ENCODE measurements at places on chromosomes 12 and 14.

- no peak for DNase-seq
Observed at GRCh38 chr12:12247584-12247983, 19.3 kb downstream of the LRP6 start.

DNA sequence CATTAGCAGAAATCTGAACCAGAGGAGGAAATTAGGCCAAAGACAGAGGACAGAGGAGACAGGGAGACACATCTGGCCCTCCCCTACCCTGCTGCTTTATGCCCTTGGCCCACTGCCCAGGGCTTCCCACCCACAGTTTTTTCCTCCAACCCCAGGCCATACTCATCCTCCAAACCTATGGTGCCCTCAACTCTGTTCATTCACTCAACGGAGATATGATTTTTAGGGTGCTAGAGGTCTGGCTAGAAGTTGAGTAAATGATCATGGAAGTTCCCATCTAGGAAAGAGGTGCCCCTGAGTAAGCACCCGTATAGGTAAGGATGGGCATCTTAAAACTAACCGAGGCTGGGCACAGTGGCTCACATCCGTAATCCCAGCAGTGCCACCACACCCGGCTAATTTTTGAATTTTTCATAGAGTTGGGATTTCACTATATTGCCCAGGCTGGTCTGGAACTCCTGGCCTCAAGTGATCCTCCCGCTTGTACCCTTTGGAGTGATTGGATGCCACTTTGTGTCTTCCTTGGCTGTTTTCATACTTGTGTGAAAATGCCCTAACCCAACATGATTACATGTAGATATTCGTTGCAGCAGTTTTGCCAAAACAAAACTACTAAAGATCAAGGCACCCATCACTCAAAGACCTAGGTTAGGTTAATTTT lies 4.4 kb downstream of the KRT18 start:
- no peak for DNase-seq

DNA sequence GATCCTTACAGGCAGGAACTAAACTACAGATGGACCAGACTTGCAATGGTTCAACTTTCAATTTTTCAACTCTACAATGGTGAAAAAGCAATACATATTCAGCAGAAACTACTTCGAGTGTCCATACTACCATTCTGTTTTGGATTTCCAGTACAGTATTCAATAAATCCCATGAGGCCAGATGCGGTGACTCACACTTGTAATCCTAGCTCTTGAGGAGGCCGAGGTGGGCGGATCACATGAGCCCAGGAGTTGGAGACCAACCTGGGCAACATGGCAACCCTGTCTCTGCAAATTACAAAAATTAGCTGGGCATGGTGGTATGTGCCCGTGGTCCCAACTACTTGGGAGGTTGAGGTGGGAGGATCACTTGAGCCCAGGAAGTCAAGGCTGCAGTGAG lies 336.1 kb downstream of the MED13L start:
- no peak for DNase-seq

DNA sequence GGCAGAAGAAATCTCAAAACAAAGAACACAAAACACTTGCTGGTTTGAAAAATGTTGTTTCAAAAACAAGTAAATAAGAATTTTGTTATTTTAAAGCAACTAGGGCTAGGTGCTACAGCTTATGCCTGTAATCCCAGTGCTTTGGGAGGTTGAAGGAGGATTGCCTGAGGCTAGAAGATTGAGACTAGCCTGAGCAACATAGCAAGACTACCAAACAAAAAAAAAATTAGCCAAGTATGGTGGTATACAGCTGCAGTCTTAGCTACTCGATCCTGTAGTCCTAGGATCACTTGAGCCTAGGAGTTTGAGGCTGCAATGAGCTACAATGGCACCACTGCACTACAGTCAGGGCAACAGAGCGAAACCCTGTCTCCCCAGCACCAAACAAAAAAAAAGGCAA lies 32.6 kb upstream of the MTERF2 start:
- DNase-seq = no peak
